ENCODE measurements at places on chromosomes 16 and 17. TPM values are rescaled to one million over a fixed set of nuclear protein-coding genes. Genes with fewer than 3 reads are reported as not detected.

- H3K4me3 ChIP-seq = peak within 1 kb of the TSS; percentile 53
- DNase-seq = no peak
- no peak within 1 kb of the TSS for H3K27ac ChIP-seq
Observed at GRCh38 chr16:86510465-86511261, at the start of gene FOXF1. TSS of gene FOXF1 (plus strand) at chr16:86510527. CDS start at chr16:86510570, 43 bp downstream.

TMC5 gene
- total RNA-seq = not detected

DNA sequence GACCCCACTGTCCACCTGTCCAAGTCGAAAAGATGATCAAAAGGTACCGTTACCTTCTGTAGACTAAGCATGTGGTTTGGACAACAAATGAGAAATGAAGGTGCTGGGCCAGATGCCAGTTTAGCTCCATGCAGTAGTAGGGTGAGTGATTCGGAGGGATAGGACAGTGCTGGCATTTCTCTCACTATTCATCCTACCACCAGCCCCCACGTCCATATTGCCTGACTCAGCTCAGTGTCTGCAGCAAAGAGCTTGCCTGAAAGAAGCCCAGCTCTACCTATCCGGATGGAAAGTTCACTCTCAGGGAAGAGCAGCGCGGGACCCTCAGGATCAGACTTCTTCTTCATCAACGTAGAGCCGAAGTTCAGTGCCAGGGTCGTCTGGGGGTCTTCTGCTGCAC, 145.0 kb downstream of the SLC39A11 start:
- no peak overlapping the region for H3K4me3 ChIP-seq
- no peak for DNase-seq
- no peaks in the 10 kb centered on the region for H3K4me1 ChIP-seq

KATNB1 gene
- 9.9 TPM for total RNA-seq

DNA sequence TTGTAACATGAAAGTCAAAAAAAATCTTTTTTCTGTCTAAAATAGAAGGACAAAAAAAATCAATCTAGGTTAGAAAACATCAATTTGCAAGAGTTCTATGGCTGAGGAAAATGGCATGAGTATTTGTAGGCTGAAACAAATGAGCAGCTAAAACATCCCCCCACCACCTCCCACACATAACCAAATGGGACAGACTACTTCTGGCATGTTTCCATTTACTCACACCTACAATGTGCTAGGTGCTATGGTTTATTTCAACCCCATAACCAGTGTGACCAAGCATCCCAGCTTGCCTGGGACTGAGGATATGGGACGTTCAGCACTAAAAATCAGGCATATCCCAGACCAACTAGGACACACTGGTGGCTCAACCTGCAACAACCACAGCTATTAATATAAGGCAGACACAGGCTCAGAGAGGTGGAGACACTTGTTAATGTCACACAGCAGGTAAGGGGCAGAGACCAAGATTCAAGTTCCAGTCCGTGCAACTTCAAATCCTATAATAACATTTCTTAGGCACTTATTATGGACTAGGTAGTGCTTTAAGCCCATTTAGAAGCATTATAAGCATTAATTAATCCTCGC, 96.0 kb downstream of the XYLT1 start:
- DNase-seq = no peak
- no peak overlapping the region for H3K27ac ChIP-seq
- H3K36me3 ChIP-seq = no peaks in the 10 kb centered on the region
- H3K4me1 ChIP-seq = peaks cover 7% of the 10 kb centered on the region

DNA sequence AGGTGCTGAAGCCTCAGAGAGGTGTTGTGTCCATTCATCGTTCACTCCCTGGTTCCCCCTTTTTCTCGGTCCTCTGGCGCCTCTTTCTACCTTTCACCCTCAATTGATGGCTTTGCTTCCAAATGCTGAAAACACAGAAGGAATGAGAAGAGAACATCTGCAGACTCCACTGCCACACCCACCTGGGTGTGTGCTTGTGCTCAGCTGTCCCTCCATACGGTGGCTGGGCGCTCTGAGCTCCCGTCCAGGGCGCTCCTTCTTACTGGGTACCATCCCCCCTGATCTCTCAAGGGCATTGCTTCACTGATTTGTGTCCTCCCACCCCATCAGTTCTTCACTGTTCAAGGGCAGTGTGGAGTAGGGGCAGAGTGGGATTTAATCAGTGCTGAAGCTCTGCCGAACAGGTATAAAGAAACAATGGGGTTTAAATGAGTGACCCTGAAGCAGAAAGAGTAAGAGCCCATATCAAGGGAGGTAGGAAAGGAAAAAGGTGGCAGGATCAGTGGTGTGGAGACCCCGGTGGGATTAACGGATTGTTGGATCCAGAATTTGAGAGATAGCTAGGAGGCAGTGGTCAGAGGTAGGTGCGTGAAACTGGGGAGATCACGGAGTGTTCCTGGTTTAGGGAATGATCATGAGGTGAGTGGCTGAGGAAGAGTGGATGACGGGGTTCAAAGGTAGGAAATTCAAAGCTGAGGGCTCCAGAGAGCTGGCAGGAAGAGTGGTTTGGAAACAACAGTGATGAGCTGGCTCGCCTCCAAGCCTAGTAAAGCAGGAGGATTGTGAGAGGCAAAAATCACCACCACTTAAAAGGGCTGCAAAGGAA, 40.8 kb downstream of the MRTFB start:
- H3K27me3 ChIP-seq = no peaks in the 10 kb centered on the region
- no peak overlapping the region for H3K4me3 ChIP-seq
- no peaks in the 10 kb centered on the region for H3K36me3 ChIP-seq

DNA sequence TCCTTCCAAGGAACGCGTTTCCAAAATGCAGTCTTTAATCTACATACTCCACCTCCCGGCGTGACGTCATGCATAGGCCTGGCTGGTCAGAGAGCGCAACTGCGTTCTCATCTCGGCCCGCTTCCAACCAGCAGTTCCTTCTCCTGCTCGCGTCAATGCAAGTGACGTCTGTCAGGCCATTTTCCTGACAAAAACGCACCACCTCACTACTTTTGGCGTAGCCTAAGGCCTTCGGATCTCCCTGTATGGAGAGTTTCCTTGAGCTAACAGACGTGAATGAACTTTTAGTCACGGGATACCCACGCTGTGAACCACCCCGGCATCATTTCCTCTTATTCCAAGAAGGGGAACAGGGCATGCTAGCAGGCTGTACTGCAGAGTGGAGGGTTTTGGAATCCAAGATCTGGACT, 25.0 kb downstream of the TEX14 start:
- peak; percentile 90 for DNase-seq
- peak overlapping the region; percentile 47 for H3K27ac ChIP-seq
- no peaks in the 10 kb centered on the region for H3K36me3 ChIP-seq
- no peaks in the 10 kb centered on the region for H3K4me1 ChIP-seq

GRCh38 chr16:24991349-24991748, 23.8 kb downstream of the ARHGAP17 start:
- peak overlapping the region; percentile 28 for H3K27ac ChIP-seq
- H3K36me3 ChIP-seq = no peaks in the 10 kb centered on the region
- no peaks in the 10 kb centered on the region for H3K27me3 ChIP-seq

DNA sequence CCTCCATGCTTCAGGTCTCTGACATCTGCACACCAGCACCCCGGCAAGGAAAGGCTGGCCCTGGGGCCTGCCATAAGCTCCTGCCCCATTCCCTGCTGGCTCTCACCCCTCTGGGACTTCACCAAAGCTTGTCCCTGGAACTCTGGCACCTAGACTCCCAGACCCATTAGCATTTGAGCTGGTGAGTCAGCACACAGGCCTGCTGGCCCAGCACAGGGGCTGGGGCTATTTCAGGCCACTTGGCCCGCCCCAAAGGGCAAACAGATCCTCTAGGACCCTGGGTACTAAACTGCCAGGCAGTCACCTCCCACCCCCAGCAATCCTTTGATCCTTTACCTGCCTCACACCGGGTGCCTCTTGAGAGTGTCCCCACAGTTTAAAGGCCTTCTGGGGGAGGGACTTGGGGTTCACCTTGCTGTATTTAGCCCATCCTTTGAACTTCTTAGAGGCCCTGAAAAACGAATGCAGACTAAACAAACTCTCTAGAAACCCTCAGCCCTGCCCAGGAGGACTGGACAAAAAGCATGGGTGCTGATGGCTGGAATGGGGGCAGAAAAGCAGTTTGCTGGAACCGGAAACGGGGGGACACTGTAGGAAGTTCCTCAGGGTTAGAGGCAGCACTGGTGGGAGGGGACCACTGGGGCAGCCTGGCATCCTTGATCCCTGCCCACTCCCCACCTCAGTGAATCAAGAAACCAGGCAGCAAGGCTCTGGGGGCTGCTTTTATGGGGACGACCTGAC, 3.2 kb upstream of the SAMD14 start:
- DNase-seq = peak; percentile 84
- H3K27me3 ChIP-seq = no peaks in the 10 kb centered on the region
- no peaks in the 10 kb centered on the region for H3K4me1 ChIP-seq
- no peak overlapping the region for H3K4me3 ChIP-seq

DNA sequence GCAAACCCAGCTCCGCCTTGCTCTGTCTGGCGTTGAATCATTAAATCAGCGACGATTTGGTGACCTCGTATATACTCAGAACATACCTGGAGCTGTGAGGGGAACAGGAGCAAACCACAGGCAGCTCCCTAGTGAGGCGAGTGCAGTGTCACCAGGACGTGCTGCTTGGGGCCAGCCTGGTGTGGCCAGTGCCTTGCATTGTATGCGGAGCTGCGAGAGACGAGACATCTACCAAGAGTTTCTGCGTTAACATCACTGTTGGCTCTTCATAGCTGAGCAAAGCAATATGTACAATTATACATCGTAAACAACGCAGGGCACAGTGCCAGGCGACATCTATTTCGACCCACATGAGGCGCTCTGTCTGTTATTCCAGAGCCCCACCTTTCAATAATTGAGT, 27.9 kb downstream of the MINK1 start:
- no peaks in the 10 kb centered on the region for H3K27me3 ChIP-seq
- H3K27ac ChIP-seq = no peak overlapping the region
- no peaks in the 10 kb centered on the region for H3K4me1 ChIP-seq
- H3K36me3 ChIP-seq = no peaks in the 10 kb centered on the region
- DNase-seq = no peak

GRCh38 chr16:15773968-15774367, 82.9 kb downstream of the MYH11 start:
- H3K27me3 ChIP-seq = no peaks in the 10 kb centered on the region
- DNase-seq = no peak
- peaks cover 17% of the 10 kb centered on the region for H3K36me3 ChIP-seq

GRCh38 chr17:16975744-16976625, 4.1 kb upstream of the TNFRSF13B start:
- no peak overlapping the region for H3K4me3 ChIP-seq
- H3K27me3 ChIP-seq = no peaks in the 10 kb centered on the region
- no peak for DNase-seq
- H3K4me1 ChIP-seq = no peaks in the 10 kb centered on the region
- no peaks in the 10 kb centered on the region for H3K36me3 ChIP-seq
- H3K27ac ChIP-seq = no peak overlapping the region

DYNC1LI2 gene
- total RNA-seq = 166 TPM

HASPIN gene
- total RNA-seq = 0.27 TPM

DNA sequence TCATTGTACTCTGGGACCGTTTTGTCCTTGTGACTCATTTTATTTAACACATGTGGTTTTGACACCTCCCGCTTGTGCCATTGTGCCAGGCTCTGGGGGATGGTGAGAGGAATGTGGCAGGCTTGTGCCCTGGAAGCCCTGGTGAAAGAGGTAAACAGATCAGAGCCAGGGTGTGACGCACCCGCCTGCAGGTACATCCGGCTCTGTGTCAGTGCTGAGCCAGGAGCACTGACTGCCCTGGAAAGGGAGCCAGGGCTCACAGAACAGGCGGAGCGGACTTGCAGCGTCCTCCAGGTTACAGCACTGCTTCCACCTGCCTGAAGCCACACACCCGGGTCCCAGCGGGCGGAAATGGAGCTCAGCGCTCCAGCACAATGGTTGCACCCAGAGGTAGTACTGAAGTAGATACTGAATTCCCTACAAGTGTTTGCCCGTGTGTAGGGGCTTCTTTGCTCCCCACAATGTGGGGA, 30.6 kb downstream of the CDRT15 start:
- H3K27ac ChIP-seq = no peak overlapping the region
- H3K36me3 ChIP-seq = no peaks in the 10 kb centered on the region
- no peak overlapping the region for H3K4me3 ChIP-seq
- DNase-seq = no peak
- no peaks in the 10 kb centered on the region for H3K27me3 ChIP-seq

GRCh38 chr17:78001182-78001581, 42.7 kb downstream of the TNRC6C start:
- no peak overlapping the region for H3K27ac ChIP-seq
- no peaks in the 10 kb centered on the region for H3K27me3 ChIP-seq
- no peak overlapping the region for H3K4me3 ChIP-seq
- H3K4me1 ChIP-seq = peaks cover 9% of the 10 kb centered on the region
- no peak for DNase-seq

ZNF423 gene
- 12.5 TPM for total RNA-seq

GRCh38 chr16:4597174-4597573, 17.5 kb downstream of the UBALD1 start:
- DNase-seq = no peak
- H3K27ac ChIP-seq = no peak overlapping the region
- no peaks in the 10 kb centered on the region for H3K36me3 ChIP-seq
- H3K4me3 ChIP-seq = no peak overlapping the region
- no peaks in the 10 kb centered on the region for H3K4me1 ChIP-seq

TSPAN10 gene
- total RNA-seq = 0.29 TPM

CDH8 gene
- total RNA-seq = 15.4 TPM

GRCh38 chr16:86850670-86851069, 272.3 kb downstream of the FOXL1 start:
- no peak overlapping the region for H3K27ac ChIP-seq
- DNase-seq = no peak
- no peaks in the 10 kb centered on the region for H3K27me3 ChIP-seq
- no peak overlapping the region for H3K4me3 ChIP-seq

DNA sequence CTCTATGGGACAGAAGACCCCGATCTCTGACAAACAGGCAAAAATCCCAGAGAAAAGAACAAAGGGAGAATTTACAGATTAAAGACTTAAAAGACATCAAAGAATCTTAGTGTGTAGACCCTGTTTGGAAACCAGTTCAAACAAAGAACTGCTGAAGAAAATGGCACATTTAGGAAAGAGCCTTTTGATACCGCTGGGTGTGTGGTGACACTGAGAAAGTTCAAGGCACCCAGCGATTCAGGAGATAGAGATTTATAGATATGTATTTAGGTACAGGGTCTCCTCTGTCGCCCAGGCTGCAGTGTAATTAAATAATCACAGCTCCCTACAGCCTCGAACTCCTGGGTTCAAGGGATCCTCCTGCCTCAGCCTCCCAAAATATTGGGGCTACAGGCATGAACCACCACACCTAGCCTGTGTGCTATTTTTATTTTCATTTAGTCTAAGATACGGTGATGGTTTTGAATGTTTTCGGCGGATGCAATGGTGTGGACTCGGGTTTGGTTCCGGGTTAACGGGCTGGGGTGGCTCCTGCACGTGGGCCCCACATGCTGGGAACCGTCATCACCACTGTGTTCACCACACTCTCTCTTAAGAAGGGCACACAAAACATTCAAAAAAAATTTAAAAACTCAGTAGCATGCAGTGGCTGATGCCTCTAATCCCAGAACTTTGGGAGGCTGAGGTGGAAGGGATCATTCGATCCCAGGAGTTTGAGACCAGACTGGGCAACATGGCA, 114.0 kb downstream of the ZNF778 start:
- no peak overlapping the region for H3K4me3 ChIP-seq
- no peaks in the 10 kb centered on the region for H3K27me3 ChIP-seq
- H3K27ac ChIP-seq = no peak overlapping the region
- DNase-seq = no peak

Data from aorta (tissue), 5 donors.